Aortic smooth muscle cell (primary cell): ENCODE measurements at places on chromosomes 7 and 10. TPM values are rescaled to one million over a fixed set of nuclear protein-coding genes. Genes with fewer than 3 reads are reported as not detected.

The ADAM12 gene
- 13.6 and 13.7 TPM in 2 replicates for total RNA-seq

The ACSM6 gene
- total RNA-seq: not detected in 2 replicates

The SCIN gene
- under 0.01 and 0.25 TPM in 2 replicates for total RNA-seq

The AGR3 gene
- total RNA-seq: not detected in 2 replicates

The VAX1 gene
- not detected in 2 replicates for total RNA-seq

The OR2A1 gene
- total RNA-seq: under 0.01 and 0.19 TPM in 2 replicates

The TMEM139 gene
- total RNA-seq: not detected in 2 replicates

The PRSS37 gene
- total RNA-seq: not detected in 2 replicates

The ADCK2 gene
- total RNA-seq: 24.7 and 25.4 TPM in 2 replicates

The TAS2R5 gene
- 0.79 and 0.81 TPM in 2 replicates for total RNA-seq

The SPDYE11 gene
- total RNA-seq: not detected in 2 replicates

The TRUB1 gene
- 27.7 and 29.1 TPM in 2 replicates for total RNA-seq

The GRID2IP gene
- not detected in 2 replicates for total RNA-seq

The VSTM4 gene
- total RNA-seq: 5.2 TPM in 2 replicates

The AZGP1 gene
- total RNA-seq: 0.13 TPM in 1 of 2 replicates, not detected in the other

The ZNF716 gene
- total RNA-seq: not detected in 2 replicates

The CYP3A4 gene
- total RNA-seq: not detected in 2 replicates

The PIK3CG gene
- total RNA-seq: 0.12 and 0.26 TPM in 2 replicates

The CCL26 gene
- 1.5 TPM in 1 of 2 replicates, not detected in the other for total RNA-seq
